Cortex of kidney (tissue), 1 donor: ENCODE measurements at places on chromosomes 7 and 10.

DNA sequence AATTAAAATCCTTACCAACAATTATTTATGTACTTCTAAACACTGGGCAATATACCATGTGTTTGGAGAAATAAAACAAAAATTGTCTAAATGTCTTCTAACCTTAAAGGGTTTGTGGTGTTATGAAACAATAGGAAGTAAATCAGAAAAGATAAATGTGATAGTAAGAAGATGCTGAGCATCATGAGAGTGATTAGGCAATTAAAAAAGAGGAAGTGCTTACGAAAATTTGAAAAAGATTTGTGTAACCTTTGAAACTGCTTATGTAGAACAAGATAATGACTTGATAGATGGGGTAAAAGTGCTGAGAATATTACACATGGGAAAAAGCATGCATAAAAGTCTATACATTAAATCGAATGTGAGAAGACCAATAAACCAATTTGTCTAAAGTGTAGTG lies 573.4 kb upstream of the CNTNAP2 start:
- DNase-seq: no peak

DNA sequence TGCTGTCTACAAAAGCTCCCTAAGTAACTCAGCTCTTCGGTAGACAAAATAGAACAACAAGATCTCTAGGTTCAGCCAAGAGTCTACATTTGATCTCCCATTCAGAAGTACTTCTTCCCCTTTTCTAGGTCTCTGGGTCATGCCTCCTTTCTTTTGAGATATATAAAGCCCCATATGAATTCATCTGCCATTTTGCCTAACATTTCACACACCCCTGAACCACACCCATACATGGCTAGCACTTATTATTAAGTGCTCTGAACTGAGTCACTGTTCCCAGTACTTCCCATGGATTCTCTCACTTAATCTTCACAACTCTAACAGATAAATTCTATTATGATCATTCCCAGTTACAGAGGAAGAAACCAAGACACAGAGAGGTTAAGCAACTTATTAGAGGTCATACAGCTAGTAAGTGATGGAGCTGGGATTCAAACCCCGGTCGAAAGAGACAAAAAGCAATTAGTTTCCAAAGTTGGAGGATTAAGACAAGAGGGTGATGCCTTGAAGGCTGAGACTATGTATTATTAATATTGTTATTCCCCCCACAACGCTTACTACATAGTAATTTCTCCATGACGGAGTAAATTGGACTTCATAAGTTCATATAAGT lies 17.3 kb downstream of the MYOF start:
- no peak for DNase-seq

DNA sequence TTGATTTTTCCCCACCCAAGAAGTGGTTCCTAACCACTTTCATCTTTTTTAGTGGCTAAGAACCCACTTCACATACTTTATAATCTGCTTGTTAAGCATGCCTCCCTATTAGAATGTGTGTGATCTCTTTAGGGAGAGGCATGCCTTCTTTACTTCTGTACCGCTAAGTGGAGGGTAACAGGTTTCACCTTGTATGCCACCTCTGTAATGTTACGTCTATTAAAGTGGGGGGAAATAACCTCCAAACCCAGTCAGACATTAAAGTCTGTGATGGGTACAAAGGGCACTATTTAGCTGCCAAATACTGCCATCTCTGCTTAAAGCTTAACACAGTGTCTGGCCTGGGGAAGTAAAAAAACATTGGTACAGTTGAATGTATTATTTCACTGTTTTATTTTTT lies 51.9 kb downstream of the EPC1 start:
- no peak for DNase-seq

DNA sequence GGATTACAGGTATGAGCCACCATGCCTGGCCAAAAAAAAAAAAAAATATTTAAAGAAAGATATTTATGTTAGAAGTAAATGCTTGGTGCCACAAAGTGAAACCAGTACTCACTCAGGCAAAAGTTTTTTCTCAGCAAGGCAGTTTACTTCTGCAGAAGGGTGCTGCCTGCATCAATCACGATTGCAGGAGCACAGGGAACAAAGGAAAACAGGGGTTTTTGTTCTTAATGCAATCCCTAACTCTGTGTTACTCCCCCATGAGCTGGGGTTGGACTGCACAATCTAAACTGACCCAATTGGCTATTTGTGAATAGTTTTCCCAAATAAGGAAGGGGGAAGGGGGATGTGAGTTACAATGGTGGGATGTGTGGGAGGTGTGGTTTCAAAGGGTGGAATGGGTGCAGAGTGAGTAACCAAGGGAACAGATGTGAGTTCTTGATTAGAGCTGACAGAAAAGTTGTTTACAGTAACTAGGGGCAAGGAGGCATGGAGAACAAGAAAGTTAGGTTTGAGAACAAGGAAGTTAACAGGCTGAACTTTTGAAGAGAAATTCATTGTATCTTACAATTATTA lies 255.4 kb downstream of the TYW1 start:
- DNase-seq: no peak

DNA sequence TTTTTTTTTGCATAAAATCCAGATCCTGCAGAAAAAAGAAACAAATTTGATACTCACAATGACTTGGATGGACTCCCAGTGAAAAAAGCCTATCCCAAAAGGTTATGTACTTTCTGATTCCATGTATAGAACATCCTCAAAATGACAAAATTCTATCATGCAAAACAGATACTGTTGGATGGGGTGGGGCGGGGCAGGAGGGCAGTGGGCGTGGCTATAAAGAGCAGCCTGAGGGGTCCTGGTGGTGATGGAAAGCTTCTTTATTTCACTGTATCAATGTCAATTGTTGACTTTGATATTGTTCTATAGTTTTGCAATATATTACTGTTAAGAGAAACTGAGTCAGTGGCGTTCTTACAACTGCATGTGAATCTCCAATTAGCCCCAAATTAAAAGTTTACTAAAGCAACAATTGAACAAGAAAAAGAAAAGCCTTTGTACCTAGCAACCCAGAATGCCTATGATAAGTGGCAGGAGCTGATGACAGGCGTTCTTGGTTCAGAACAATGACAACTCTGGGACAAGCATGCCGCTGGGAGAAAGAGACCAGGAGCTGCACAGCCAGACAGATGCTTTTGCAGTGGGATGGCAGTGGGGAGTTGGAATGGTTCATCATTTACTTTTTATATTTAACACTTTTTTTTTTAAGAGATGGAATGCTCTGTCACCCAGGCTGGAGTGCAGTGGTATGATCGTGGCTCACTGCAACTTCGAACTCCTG lies 101.9 kb downstream of the LHPP start:
- no peak for DNase-seq

DNA sequence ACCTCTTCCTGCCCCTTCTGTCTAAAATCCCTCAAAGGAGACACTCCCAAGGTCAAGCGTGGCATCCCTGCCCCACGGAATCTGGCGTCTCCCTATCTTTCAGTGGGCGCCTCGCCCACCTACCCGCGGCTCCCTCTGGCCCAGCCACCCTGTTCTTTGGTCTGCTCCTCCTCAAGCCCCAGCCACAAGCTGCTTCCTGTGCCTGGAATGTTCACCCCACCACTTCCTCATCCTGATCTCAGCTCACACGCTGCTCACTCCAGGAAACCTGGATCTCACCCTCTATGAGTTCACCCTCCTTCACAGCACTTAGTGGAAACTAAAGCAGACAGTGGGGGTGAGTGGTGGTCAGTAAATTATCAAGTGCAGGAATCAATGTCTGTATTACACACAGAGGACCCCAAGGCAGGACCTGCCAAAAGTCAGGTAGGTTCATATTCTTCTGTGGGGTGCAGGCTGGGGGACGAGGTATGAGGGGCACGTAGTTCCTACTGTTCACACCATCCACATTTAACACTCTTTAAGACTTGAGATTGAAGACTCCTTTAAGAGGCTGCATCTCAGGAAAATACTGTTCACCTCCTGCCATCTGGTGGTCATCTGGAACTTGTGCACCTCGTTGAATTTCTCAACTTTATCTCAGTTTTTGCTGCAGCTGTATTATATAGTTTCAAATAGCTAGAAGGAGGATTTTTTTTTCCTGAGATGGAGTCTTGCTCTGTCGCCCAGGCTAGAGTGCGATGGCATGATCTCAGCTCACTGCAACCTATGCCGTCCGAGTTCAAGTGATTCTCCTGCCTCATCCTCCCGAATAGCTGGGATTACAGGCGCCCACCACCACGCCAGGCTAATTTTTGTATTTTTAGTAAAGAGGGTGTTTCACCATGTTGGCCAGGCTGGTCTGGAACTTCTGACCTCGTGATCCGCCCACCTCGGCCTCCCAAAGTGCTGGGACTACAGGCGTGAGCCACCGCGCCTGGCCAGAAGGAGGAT lies 166.6 kb downstream of the ARHGAP21 start:
- no peak for DNase-seq

DNA sequence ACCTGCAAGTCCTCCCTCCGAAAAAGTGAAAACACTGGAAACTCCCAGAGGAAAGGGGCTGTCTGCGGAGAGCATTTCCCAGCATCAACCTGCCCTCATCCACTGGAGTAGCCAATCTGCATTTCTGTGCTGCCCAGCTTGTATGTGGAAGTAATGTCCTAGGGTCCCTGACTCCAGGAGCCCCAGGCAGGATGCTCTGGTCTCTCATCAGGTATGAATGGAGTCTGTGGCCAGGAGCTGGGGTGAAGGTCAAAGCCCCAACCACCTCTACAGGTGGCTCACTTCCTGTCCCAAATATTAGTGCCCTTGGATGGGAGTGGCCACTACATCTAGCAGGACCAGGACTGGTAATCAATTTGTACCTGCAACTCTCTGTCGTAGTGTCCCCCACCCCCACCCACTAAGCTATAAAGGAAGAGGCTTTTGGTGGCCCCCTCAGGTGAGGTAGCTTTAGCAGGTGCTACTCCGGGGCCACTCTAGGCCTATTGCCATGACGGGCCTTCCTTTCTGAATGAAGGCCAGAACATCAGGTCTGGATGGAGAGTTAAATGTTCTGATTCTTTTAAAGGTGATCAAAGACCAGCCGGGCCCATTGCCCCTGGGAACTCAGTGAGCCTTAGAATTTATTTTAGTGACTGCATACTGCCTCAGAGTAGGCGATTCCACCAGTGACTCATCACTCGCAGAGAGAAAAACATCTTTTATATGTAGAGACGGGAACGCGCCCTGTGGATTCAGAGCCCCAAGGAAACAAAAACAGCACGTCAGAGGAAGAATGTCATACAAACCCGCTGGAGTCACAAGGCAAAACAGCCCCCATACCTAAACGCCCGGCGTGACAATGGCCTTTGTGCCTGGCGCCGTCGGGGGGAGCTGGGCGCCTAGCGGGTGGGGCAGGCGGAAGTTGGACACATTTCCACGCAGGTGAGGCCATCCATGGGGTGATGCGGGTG lies 13.0 kb downstream of the EN2 start:
- no peak for DNase-seq

- no peak for DNase-seq
Measured at GRCh38 chr10:94344522-94345122, 18.1 kb downstream of the NOC3L start.

DNA sequence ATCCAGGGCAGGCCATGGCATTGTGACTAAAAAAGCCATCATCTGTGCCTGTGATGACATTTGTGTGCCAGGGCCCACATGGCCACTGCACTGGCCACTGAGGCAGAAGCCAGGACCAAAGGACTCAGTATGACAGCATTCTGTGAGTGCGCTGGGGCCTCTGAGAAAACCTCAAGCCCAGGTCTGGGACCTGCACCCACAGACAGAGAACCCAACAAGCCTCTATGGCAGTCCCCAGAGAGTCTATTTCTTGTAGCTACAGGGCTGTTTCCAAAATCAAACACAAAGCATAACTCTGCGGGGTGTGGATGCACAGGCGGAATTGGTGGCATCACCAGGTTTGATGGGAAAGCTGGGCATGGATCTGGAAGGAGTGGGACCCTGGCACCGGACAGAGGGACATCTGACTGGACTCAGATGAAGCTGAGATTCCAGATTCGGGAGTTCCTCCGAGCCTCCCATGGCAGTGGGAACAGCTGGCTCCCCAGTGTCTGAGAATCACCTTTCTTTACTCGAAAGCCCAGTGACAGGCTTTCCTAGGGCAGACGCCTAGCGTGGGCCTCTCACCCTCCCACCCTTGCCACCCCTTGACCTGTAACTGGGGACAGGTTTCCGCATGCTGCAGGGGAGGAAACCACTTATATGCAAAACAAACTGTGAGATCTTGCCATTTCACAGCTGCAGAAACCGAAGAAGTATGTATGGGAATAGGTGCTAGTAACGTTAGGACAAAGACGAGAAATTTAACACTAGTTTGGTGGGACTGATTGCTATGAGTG lies 70.6 kb upstream of the RHEB start:
- DNase-seq: no peak

DNA sequence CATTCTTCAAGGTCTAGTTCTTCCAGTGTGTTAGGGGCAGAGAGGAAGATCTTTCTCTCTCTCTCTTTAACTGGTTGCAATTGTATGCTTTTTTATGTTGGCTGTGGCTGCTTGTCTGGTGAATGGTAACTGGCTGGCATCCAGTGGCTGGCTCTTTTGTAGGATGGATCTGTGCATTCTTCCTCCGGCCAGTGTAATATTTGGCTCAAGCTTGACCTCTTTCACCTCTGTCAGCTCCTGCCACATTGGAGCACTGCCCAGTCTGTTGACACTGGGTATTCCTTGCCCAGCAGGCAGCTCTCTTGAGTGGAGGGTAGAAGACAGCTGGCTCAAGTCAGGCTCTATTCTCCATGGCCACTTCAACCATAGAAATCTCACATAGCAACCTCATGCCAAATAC lies 528.3 kb downstream of the PHTF2 start:
- no peak for DNase-seq

DNA sequence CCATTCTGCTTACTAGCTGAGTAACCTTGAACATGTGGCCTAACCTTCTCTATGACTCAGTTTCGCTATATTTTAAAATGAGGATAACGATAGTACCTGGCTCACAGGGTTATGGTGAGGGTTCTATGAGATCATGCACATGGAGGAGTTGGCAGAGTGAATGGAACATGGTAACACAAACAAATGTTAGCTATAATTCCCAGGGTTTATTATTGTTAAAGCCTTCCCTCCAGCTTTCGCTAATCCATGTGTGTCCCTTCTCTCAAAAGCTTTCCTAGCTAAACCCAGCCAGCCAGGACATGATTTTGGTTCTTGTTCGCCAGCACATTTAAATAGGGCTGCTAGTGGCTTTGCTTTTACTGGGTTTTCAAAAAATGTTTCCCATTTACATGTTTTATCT lies 361.0 kb upstream of the NFE2L3 start:
- no peak for DNase-seq
